NCI-H2081 treated with DMSO at 0.1 percent for 48 hours (cell line): ENCODE measurements at places on chromosomes 13 and 19.

DNA sequence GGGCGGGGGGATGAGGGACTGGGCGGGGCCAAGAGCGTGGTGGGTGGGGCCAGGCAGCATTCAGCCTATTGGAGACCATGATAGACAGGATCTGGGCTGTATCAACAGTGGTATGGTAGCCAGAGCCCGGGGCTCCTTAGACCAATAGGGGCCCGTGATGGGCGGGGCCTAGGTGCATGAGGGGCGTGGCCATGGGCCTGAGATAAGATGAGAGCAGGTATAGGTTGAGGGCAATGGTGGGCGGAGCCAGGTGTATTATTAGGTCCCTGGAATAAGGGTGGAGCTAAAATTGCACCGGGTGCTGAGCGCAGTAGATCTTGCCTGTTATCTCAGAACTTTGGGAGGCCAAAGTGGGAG, 5.3 kb downstream of the ABCA7 start:
- no peak for DNase-seq

DNA sequence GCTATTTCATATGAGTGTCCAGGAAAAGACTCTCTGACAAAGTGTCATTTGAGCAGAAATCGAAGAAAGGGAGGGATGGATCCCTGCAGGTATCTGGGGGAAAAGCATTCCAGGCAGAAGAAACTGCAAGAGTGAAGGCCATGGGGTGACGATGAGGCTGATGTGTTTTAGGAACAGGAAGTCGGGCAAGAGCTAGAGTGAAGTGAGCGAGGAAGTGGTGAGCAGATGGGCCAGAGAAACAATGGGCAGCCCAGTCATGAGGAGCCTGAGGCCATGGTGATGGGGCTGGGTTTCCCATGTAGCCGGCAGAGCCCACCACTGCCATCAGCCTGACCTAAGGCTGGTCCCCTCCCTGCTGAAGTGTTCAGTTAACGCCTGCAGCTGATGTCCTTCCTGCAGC, 150.2 kb downstream of the TNFSF13B start:
- no peak for DNase-seq

DNA sequence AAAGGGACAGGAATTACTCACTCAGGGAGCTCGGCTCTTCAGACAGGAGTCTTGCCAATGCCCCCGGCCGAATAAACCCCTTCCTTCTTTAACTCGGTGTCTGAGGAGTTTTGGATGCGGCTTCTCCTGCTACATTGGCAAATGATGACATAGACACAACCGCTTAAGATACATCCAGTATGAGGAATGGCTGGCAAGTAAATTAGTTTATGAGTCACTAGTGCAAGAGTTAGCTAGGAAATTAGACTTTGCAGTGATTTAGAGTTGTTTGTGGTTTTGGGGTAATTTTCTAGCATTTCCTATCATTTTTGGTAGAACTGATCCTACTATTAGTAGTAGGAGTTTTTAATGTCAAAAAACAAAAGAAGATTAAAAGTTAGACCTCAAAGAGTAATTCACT, 166.2 kb downstream of the SLITRK1 start:
- no peak for DNase-seq

DNA sequence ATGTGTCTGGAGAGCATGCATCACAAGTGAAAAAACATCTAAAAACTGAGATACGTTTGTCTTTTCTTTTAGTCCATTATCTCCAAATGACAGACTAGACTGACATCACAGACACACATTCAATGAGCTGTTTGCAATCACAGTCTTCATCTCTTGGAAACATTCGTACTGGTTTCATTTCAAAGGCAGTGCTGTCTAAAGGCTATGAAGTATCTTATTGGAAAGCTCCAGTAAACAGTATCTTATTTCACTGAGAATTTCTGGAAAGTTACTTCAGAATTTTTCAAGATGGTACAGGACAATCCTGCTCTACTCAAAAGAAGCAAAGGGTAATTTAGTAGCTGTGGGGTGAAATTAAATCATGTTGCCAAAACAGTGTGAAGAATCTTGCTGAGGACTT, 53.5 kb upstream of the TNFRSF19 start:
- DNase-seq, result no peak

GRCh38 chr19:16266586-16266942, 58.1 kb upstream of the KLF2 start:
- no peak for DNase-seq

DNA sequence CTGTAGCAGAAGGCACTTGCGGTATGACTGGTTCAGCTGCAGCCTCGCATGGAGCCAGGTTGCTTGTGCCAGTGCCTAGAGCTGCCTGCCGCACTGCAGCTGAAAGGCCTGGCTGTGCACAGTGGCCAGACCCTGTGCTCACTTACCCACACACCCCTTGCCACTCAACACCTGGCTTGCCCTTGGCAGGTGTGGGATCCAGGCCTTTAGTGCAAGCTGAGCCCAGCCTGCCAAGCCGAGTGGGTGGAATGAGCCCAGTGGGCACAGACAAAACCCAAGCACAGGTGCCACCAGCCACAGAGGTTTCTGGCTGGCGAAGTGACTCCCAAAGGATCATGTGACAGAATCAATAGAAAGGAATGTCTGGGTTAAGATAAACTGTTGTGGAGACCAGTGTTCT, 19.5 kb downstream of the LIG4 start:
- no peak for DNase-seq
